ENCODE measurements at places on chromosomes 6 and 20. TPM values are rescaled to one million over a fixed set of nuclear protein-coding genes. Genes with fewer than 3 reads are reported as not detected.

Gene TTBK1
- 1.6 TPM for total RNA-seq

DNA sequence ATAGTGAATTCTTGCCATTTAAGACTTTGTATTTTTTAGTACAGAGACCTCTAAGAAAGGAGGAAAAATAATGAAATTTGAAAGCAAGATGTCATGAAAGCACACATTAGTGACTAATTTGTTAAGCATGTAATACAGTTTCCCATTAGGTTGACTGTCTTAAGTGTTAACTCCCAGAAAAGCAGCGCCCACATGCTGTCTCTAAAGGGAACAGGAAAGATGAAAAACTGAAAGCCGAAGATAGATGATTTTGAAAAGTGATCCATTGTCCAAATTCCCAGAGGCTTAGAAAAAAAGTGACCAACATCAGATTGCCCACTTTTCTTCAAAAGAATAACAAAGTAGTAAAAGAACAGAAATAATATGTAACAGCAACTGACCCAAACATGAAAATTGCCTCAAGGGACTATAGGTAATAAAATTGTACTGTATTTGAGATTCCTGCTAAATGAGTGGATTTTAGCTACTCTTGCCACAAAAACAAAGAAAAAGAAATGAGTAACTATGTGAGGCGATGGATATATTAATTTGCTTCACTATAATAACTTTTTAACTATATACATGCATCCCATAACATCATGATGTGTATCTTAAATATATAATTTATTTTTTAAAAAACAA lies 83.2 kb upstream of the OGFRL1 start:
- no peak for DNase-seq
- H3K36me3 ChIP-seq: no peaks in the 10 kb centered on the region
- no peak overlapping the region for H3K27ac ChIP-seq
- H3K27me3 ChIP-seq: no peaks in the 10 kb centered on the region
- H3K4me1 ChIP-seq: no peaks in the 10 kb centered on the region

- H3K4me3 ChIP-seq: no peak overlapping the region
- peaks cover 8% of the 10 kb centered on the region for H3K4me1 ChIP-seq
- no peak for DNase-seq
- H3K27ac ChIP-seq: no peak overlapping the region
Observed at GRCh38 chr6:105487040-105487790, 84.3 kb upstream of the PREP start.

- no peak overlapping the region for H3K27ac ChIP-seq
- H3K4me1 ChIP-seq: peaks cover 24% of the 10 kb centered on the region
- H3K4me3 ChIP-seq: peak overlapping the region; percentile 56
- no peaks in the 10 kb centered on the region for H3K27me3 ChIP-seq
- H3K36me3 ChIP-seq: no peaks in the 10 kb centered on the region
- peak; percentile 88 for DNase-seq
Observed at GRCh38 chr20:24443436-24443835, 26.0 kb upstream of the SYNDIG1 start.
